ENCODE measurements at places on chromosomes 5 and 9. TPM values are rescaled to one million over a fixed set of nuclear protein-coding genes. Genes with fewer than 3 reads are reported as not detected.

CARD6 gene
- total RNA-seq: 2.2 TPM

GRIN3A gene
- not detected for total RNA-seq

SOHLH1 gene
- total RNA-seq: not detected

ENTPD8 gene
- not detected for total RNA-seq

SPACA9 gene
- total RNA-seq: 2.0 TPM

LMNB1 gene
- total RNA-seq: 25.6 TPM

WDR31 gene
- 1.1 TPM for total RNA-seq

FBP1 gene
- 3.9 TPM for total RNA-seq

INSYN2B gene
- total RNA-seq: not detected

C7 gene
- not detected for total RNA-seq

ALDH1A1 gene
- total RNA-seq: 0.72 TPM

CDH9 gene
- total RNA-seq: not detected
